ENCODE measurements at places on chromosomes 13 and 19. TPM values are rescaled to one million over a fixed set of nuclear protein-coding genes. Genes with fewer than 3 reads are reported as not detected.

Gene CRLF1
- 8.4 TPM for total RNA-seq

Gene RASGRP4
- not detected for total RNA-seq

Gene GNG8
- total RNA-seq, result not detected

Gene PRODH2
- not detected for total RNA-seq

Gene ECSIT
- 36.6 TPM for total RNA-seq

Gene LILRB1
- not detected for total RNA-seq

Gene CILP2
- total RNA-seq, result 1.1 TPM

Gene ZNF99
- not detected for total RNA-seq

Gene TUBA3C
- total RNA-seq, result not detected

Gene ZNF563
- total RNA-seq, result 2.0 TPM

Gene ZNF304
- 6.5 TPM for total RNA-seq

Gene FUT6
- not detected for total RNA-seq

Gene ERICH4
- total RNA-seq, result not detected

Gene USP12
- 17.3 TPM for total RNA-seq

Gene IQCN
- 0.73 TPM for total RNA-seq

Gene CLEC4M
- not detected for total RNA-seq

Gene KIR3DL1
- not detected for total RNA-seq

Gene TTYH1
- not detected for total RNA-seq

Gene LHFPL6
- total RNA-seq, result 59.2 TPM

Gene PTGIR
- 7.0 TPM for total RNA-seq

Gene TSKS
- total RNA-seq, result 0.59 TPM

Gene S1PR4
- total RNA-seq, result not detected

Gene DACT3
- 1.1 TPM for total RNA-seq

Gene UBL5
- 193 TPM for total RNA-seq

Gene LSR
- total RNA-seq, result 0.98 TPM

Gene PSG1
- total RNA-seq, result under 0.01 TPM

Gene PRRG2
- total RNA-seq, result 0.37 TPM

Gene INSL3
- total RNA-seq, result not detected

Gene LGALS4
- not detected for total RNA-seq

Gene ZNF224
- 19.7 TPM for total RNA-seq

Gene TGFB1
- total RNA-seq, result 14.7 TPM

Gene CCDC169
- 3.7 TPM for total RNA-seq

Gene ACOD1
- total RNA-seq, result not detected

Gene APOC4
- total RNA-seq, result not detected

Gene UBXN6
- total RNA-seq, result 98.1 TPM

Data from subcutaneous preadipocyte (primary cell).